ENCODE measurements at places on chromosomes 6 and 20.

GRCh38 chr6:127272576-127272975 is 5.9 kb downstream of the RNF146 start:
- DNase-seq, result no peak

- no peak for DNase-seq
Observed at GRCh38 chr6:89928604-89929003, 34.3 kb downstream of the GJA10 start.

DNA sequence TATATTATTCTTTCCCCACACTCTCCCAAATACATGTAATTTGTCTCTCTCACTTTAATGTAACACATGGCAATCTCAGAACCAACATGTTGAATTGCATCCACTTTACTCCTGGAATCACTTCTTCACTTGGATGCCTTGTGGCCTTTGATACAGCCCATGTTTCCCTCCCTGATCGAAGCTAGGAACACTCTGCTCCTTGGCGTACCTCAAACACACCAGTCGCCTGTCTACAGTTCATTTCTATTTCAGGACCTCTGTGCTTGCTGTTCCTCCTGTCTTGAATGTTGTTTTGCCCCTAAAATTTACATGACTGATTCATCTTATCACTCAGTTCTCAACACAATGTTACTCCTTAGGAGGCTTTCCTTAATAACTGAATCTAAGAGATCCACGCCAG is 102.3 kb upstream of the VSTM2L start:
- DNase-seq, result no peak

GRCh38 chr6:1603708-1604107 is 6.0 kb upstream of the FOXC1 start:
- no peak for DNase-seq

GRCh38 chr6:89963391-89963790 is 69.1 kb downstream of the GJA10 start:
- no peak for DNase-seq

GRCh38 chr6:12351672-12352071 is 61.5 kb downstream of the EDN1 start:
- no peak for DNase-seq

DNA sequence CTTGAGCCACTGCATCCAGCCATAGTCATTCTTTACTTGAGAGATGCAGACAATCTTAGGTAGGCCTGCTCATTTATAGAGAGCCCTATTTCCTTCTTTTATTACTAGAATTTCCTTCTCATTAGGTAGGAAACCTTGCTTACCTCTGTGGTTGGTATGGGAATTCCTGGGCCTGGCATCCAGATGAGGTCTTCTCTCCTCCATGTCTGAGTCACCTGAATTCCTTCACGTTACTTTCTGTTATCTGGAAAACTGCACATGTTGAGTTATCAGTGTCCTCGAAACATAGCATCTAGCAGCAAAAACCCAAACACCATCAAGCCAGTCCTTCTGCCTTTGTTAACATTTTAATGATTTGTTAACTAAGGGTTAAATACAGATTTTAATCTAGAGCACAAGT is 2.2 kb downstream of the ZNFX1 start:
- DNase-seq, result no peak

- no peak for DNase-seq
Observed at GRCh38 chr20:61758564-61759200, 307.0 kb downstream of the TAF4 start.

All from activated CD4-positive, alpha-beta T cell treated with anti-CD3 and anti-CD28 coated beads for 4 hours (primary cell).